Anterior cingulate cortex (tissue), 58 donors: ENCODE measurements at places on chromosomes 7 and 10.

DNA sequence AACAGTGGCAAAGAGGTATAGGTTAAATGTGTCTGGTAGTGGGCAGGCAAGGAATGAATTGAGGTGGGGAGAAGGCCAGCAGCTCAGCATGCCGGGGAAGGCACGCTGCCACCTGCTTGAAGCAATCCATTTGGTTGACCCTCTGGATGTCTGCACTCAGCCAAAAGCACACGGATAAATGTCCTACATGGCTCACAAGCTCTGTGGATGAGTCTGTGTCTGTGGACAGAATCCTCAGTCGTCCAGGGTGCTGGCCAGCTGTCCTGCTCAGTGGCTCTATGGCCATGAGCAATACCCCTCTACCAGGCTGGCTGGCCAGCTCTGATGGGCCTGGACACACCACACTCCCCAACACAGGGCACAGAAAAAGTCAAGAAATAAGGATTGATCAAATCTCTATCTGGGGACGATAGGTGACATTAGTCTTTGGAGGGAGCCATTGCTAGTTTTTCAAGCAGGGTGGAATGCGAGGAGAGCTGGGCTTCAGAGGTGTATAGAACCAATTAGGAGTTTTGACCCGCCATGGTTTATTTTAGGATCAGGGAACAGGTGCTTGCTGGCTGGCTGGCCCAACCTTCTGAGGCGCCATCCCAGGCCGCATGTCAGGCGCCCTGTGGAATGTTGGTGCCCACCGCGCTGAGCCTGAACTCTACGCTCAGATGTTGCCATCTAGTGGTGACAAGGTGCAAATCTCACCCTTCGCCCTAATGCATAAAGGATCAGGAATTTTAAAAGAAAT lies 493.4 kb downstream of the TNS3 start:
- peak; percentile 23 for DNase-seq

- peak; percentile 67 for DNase-seq
Measured at GRCh38 chr7:68224041-68224741, 1227.6 kb downstream of the TYW1 start.

GRCh38 chr10:12628964-12629766 lies 279.8 kb downstream of the CAMK1D start:
- DNase-seq: no peak

DNA sequence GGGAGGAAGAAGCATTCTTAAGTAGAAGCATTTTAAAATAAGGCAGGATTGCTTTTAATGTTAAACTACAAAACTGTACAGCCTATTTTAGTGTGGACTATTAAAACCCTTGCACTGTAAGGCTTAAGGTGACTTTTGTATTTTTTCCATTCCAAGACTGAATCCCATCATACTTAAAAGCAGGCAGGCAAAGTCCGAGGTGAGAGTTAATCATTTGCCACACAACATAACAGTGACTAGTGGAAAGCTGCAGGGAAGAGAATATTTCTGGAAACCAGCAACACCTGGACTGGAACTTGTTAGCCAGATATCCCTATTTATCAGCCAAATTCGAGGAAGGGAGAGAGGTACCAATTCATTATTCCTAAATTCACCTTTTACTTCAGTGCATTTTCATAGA lies 3.5 kb downstream of the PRR15 start:
- no peak for DNase-seq

- no peak for DNase-seq
Measured at GRCh38 chr10:110416776-110417711, 80.7 kb upstream of the DUSP5 start.

DNA sequence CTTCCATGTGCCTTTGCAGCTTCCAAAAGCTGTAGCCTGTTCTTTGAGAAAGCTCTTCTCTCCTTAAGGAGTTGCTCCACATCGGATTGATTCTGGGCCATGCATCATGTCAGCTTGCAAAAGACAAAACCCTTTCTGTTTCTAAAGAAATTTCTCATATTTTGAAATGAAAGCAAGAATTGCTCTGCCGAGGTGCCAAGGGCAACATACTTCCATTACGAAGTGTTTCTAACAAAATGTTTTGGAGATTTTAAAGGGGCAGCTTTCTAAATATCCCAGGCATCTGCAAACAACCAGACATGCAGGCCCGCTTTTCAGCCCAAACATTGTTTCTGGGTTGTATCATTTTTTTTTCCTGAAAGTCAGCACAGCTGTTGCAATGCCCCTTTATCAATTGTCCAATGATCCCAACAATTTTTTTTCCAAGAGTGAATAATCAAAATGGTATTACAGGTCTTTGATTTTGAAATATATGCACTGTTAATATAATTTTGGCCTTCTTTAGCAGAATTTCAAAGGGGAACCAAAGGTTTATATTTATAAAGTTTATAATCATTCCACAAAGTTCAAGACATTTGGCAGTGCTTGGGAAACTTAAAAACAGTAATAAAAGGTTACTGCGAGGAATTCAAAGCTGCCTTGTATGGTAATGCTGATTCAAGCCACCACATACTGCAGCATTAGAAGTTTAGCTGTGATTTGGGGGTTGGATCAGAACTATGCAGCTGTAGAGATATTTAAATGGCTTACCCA lies 61.0 kb downstream of the TES start:
- DNase-seq: no peak

GRCh38 chr10:80197972-80198916 lies 7.1 kb downstream of the ANXA11 start:
- DNase-seq: no peak

- no peak for DNase-seq
Measured at GRCh38 chr10:104835422-104835821, 194.3 kb downstream of the SORCS3 start.

GRCh38 chr7:158355456-158356065 lies 232.1 kb downstream of the PTPRN2 start:
- DNase-seq: no peak

DNA sequence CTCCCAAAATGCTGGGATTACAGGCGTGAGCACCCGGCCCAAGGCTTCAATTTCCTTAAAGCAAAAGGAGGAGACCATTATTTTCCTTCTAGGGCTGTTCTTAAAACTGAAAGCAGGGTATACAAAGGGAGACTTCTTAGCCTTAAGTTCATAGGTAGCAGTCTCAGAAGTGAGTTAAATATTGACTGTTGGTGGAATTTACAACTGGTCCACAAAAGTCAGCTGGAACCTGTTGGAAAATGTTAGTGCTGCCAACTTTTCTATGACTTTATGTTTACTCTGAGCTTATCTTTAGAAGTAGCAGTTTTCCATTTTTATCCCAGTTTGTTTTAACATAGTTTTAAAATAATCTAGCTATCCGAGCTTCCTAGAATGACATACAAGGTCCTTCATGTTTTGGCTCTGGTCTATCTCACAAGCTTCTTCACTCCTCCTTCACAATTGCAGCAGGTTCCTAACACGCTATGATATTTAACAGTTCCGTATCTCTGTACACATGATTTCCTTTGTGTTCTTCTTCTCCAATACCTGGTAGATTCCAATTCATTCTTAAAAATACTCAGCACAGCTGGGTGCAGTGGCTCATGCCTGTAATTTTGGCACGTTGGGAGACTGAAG lies 3.3 kb downstream of the SLC26A3 start:
- no peak for DNase-seq

- DNase-seq: no peak
Measured at GRCh38 chr10:88672041-88672440, 7.8 kb downstream of the LIPF start.

- no peak for DNase-seq
Measured at GRCh38 chr7:86814661-86815379, 171.1 kb downstream of the GRM3 start.

GRCh38 chr10:10786109-10787090 lies 231.3 kb upstream of the CELF2 start:
- no peak for DNase-seq

DNA sequence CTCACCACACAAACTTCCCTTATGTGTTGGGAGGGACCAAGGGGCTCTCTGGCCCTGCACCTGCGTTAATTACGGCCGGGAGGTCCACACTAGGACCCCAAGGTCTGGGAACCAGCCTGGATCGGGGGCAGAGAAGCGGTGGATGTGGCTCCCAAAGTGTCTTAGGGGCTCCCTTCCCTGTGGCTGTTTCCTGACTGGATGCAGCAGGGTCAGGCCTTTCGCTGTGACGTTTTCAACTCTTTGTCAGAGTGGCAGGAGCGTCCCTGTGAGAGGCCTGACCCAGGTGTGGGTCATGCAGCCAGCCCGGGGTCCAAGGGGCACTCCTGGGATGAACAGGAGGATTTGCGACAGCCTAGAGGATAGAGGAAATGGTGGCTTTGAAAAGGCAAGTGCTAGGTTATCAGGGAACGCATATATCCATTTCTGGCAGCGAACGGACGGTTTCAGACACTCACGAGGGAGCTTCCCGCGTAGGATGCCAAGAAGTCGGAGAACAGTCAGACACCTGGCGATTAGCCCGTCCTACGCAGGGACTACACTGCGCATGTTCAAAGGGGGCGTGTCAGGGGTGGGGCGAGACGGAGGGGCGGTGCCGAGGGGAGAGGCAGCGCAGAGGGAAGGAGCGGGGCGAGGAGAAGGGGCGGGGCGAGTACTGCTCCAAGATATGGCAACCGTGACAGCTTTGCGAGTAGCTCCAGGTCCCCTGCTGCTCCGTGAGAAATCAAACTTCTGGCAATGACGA lies 46.2 kb upstream of the ZNF716 start:
- no peak for DNase-seq

GRCh38 chr10:75410132-75411005 lies 8.8 kb upstream of the ZNF503 start:
- DNase-seq: no peak

DNA sequence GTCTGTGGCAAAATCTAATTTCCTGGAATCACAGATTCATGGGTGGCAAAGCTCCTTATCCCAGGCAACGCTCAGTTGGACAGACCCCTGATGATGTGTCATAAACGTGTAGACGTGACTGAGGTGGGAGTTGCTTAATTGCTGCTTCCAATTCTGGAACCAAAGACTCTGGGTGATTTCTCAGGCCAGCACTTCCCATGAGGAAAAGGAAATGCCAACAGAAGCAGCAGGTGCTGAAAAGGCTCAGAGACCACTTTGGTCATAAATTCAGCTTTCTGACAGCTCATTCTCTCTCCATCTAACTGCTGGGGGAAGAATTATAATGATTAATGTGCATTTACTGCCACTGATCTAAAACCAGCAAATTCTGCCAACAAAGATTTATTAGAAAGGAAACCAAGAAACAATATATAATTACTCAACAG lies 88.7 kb downstream of the OSBPL3 start:
- DNase-seq: no peak

- no peak for DNase-seq
Measured at GRCh38 chr10:60086862-60087261, 180.5 kb upstream of the CCDC6 start.

- no peak for DNase-seq
Measured at GRCh38 chr10:119812684-119813083, 60.0 kb downstream of the MCMBP start.

- no peak for DNase-seq
Measured at GRCh38 chr7:46630031-46630430, 709.0 kb upstream of the IGFBP3 start.

DNA sequence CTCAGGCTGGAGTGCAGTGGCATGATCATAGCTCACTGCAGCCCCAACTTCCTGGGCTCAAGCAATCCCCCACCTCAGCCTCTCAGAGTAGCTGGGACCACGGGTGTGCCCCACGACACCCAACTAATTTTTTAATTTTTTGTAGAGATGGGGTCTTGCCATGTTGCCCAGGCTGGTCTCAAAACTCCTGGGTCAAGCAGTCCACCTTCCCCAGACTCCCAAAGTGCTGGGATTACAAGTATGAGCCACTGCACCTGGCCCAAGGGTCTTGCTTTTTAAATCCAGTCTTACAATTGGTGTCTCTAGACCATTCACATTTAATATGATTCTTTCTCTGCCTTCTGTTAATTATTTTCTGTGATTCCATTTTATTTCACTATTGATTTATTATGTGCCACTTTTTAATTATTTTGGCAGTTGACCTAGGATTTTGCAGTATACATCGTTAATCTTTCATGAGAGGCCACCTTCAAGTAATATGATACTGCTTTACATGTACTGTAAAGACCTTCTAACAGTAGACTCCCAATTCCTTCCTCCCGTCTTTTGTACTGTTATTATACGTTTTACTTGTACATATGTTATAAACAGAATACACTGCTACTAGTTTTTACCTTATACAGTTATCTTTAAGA lies 18.7 kb downstream of the MMP21 start:
- no peak for DNase-seq

DNA sequence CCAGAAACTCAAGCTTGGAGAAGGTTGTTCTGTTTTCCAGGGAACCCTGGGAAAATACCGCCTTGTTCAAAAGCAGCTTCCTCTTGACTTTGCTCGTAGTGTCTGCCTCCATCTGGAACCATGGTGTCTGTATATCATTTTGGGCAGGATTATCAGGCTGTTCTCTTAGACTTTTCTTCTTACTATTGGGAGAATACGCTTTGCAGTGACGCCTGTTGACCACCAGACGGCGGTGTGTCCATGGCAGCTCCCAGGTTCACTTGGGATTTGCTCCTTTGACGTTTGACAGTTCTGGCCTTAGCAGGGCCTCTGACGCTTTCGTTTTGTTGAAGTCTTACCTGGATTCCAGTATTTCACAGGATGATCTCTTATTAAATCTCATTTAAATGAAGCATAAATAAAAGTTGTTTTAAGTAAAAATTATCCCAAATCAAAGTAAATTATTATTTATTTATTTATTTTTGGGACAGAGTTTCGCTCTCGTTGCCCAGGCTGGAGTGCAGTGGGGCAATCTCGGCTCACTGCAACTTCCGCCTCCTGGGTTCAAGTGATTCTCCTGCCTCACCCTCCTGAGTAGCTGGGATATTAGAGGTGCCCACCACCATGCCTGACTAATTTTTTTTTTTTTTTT lies 41.8 kb upstream of the GJD4 start:
- DNase-seq: peak; percentile 38

DNA sequence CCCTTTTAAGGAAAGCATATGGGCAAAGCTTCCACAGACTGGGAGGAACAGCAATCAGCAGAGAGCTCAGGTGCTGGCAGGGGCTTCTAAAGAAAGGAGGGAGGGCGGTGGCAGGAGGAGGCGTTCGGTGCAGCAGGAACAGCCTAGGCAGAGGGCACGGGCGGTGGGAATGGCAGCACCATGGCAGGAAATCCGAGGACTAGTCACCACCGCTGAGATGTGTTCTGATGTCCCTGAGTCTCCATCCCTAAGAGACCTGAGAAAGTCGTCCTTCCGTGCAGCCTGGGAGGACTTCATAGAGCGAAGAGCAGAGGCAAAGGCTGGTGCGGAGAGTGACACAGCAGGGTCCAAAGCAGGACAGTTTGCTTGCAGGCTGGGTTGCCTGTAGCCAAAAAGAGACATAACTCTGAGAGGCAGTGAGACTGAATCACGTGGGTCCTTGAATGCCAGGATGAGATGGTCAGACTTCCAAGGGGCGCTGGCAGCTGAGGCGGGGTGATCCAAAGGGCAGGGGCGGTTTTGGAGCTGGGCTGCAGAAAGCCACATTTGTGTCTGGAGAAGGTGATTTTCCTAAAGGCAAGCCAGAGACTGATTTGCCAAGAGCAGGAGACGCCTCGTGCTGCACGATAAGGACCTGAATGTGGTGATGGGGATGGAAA lies 35.8 kb upstream of the GRID1 start:
- DNase-seq: no peak

DNA sequence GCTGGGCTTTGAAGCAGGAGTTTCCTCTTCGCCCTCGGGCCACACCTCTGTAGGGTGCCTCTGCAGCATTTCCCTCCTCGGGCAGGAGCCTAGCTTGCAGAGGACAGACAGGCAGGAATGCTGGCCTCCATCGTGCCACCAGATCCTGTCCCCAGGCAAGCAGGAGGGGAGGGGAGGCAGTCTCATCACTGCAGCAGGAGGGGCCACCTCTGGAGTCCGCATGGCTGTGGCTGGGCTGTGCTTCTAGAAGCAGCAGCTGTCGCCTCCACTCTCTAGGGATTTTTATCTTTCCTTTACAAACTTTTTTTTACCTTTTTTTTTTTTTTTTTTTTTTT lies 181.4 kb downstream of the CUX1 start:
- no peak for DNase-seq
